ENCODE measurements at places on chromosomes 12 and 14. TPM values are rescaled to one million over a fixed set of nuclear protein-coding genes. Genes with fewer than 3 reads are reported as not detected.

FIGNL2 gene
- 0.53 TPM for total RNA-seq

GRCh38 chr12:2765052-2765451 is 29.7 kb upstream of the FKBP4 start:
- no peak for DNase-seq

NR1H4 gene
- total RNA-seq, result 3.2 TPM

DNA sequence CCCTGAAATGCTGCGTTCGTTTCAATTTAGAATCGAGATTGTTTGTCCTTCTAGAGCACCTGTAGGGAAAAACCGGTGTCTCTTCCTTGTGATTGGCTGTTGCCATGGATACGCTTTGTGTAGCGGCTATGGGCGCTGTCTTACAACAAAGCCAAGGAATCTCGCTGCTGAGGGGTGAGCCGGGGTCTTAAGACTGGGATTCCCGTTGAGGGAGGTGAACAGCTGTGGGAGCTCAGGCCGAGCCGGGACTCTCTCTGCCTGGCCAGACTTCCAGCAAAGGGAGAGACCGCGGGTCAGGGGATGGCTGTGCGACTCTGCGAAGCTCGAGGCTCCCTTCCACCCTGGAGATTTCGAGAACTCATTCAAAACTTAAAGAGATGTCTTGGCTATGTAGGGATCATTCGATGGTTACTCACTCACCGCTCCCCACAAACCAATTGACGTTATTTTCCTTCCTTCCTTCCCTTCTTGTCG is at the start of the genes LRRIQ1 and TSPAN19:
Gene LRRIQ1 (plus strand): TSS at position 118 of the 474 bp plus-strand sequence. CDS start 1,826 bp downstream, outside the sequence.
Gene TSPAN19 (minus strand): TSS at position 44 of the 474 bp plus-strand sequence. CDS start 6,331 bp downstream, outside the sequence.
- DNase-seq, result peak; percentile 86

- DNase-seq, result no peak
These were observed 27.2 kb upstream of the NINJ2 start for GRCh38 chr12:690466-690865.

GRCh38 chr12:29455087-29455486 is 42.4 kb downstream of the OVCH1 start:
- no peak for DNase-seq

HOXC13 gene
- not detected for total RNA-seq

DNA sequence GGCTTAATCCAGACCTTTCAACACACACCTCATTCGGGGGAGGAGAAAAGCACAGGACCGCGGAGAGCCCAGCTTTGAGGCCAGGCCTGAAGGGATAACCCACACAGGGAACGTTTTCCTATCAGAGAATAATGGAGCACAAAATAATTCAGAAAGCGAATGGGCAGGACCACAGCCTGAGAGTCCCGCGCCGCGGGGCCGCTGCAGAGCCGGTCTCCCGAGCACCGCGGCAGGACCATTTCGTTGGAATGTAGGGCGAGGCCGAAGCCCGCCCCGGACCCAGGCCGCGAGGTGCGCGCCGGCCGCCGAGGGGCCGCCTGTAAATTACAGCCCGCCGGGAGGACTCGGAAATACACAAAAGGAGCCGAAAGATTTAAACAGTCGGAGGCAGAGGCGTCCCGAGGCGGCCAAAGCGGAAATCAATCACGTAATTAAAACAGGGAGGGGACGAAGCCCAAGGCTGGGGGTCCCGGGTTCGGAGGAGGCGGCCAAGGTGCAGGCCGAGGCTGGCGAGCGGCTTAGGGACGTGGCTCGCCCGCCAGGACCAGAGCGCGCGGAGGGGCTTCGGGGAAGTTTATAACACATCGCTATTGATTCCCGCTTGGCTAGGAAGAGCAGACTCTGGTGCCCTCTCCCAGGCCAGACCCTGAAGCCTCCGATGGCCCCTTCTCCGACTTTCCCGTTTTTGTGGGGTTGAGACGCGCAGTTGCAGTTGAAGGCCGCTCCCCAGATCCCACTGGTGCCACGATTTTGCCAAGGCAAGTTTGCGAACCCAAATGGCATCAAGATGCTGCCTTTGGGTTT is 6.3 kb upstream of the HOXC4 start:
- DNase-seq, result no peak

DNA sequence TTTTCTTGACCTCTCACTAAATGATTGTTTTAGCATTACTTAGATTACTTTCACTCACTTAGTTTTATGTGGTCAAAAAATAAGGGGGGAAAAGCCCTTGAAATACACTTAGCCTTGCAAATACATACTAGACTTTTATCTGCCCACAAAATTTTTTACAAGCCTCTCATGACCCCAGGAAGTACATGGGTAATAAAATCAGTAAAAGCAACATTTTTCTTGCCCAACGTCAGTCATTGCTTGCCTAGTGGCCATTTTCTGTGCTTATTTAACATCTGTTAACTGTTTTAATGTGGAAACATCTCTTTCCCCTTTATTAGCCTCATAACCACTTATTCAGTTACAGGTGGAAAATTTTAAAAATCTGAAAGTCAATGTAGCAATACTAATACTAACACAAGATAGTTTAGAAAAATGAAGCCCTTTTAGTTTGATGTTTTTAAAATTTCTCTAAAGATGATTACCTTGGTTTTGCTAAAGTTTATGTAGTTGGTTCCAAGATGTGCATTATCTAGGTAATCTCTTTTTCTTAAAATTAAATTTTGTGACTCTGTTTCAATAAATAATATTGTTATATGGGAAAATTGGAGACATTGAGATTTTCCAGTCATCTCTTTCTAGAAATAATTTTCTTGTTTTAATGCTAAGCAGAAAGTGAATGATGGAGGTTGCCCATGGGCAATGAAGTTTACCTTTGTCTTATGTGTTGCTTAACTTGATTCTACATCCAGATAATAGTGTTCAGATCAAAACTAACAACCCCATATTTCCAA is 175.5 kb downstream of the TMTC2 start:
- no peak for DNase-seq

DNA sequence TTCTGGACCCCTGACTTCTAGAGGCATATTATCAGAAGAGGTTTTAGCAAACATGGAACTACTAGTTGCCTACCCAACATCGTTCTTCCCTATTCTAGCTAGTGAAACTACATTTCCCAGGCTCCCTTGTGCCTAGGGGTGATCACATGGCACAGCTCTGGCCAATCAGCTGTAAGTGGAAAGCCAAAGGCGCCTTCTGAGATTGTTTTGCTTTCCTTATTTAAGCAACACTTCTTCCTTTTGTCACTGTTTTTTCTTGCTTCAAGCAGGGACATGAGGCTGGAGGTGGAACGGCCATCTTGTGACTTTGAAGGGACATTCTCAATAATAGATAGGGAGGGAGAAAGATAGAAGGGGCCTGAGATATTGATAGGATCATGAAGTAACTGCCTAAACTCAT is 136.7 kb downstream of the ZNF664 start:
- no peak for DNase-seq

DNA sequence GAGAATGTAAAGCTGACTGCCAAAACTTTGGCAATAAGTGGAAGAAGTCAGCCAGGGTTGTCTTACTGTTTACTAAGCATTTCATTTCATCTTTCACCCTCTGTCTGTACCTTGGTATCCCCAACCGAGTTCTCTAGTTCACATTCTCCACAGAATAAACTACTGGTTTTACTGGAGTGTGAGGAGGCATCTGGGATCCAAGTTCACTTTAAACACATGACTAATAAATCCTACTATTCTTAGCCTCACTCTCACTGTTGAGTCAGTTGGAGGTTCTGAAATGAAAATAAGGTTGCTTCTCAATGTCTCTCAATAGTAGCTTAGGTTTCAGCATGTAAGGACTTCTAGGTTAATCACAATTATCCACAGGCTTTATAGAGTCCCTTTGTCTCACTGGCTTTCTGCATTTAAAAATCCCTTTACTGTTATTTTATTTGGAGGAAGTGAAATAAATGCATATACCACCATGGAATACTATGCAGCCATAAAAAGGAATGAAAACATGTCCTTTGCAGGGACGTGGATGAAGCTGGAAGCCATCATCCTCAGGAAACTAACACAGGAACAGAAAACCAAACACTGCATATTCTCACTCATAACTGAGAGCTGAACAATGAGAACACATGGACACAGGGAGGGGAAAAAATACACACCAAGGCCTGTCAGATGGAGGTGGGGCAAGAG is 95.8 kb downstream of the EPS8 start:
- DNase-seq, result no peak

DNA sequence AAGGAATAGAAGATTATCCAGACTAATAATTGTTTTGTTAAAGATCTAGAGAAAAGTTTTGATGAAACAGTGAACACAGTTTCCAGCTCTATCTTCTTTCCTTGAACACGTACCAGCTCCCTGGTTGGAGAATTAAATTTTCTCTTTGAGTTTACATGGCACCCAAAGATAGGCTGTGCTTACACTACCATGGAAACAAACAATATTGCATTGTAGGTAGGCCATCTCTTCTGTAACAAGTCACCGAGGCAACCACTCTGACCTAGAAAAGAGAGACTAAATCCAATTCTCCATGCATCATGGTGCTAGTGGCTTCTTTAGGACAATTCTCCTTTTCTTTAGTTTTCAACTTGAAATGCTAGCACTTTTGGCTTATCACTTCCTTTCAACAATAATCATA is 9.9 kb downstream of the BMAL2 start:
- no peak for DNase-seq

PIANP gene
- 1.1 TPM for total RNA-seq

DNA sequence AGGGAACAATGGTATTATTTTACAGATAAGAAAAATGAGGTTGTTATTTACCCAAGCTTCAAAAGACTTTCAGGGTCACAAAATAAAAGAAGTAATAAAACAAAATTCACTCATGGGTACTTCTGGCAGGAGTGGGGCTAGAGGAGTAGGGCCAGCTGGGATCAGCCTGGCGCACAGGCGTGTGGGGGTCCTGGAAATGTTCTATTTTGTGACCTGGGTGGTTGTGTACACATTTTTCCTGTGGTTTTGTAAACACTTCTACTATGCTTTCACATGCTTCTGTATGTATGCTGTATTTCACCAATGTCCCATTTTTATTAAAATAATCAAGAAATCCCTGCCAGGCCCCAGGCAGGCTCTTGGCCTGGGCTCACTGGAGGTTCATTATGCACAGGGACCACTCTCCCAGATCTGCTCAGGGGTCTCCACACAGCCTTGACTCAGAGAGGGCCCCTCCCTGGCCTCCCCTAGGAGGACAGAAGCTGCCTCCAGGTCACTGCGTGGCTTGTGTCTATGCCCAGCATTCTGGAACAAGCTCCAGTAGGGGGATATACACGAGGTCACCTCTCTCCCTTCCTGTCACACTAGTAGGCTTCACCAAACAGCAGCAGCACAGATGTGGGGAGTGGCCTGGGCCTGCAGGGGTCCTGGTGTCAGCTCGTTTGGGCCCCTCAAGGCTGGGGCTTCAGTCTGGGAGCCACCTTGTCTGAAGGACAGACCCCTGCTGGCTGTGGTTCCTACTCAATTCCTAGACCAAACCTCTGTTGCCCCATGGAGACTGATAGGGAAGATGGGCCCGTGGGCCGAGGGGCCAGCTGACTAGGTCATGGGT is 37.8 kb downstream of the ANAPC7 start:
- DNase-seq, result no peak

BCDIN3D gene
- 5.8 TPM for total RNA-seq

- no peak for DNase-seq
These were observed 36.6 kb downstream of the CCNK start for GRCh38 chr14:99517643-99518381.

GRCh38 chr14:22391908-22392565 is 197.0 kb downstream of the DAD1 start:
- peak; percentile 48 for DNase-seq

DNA sequence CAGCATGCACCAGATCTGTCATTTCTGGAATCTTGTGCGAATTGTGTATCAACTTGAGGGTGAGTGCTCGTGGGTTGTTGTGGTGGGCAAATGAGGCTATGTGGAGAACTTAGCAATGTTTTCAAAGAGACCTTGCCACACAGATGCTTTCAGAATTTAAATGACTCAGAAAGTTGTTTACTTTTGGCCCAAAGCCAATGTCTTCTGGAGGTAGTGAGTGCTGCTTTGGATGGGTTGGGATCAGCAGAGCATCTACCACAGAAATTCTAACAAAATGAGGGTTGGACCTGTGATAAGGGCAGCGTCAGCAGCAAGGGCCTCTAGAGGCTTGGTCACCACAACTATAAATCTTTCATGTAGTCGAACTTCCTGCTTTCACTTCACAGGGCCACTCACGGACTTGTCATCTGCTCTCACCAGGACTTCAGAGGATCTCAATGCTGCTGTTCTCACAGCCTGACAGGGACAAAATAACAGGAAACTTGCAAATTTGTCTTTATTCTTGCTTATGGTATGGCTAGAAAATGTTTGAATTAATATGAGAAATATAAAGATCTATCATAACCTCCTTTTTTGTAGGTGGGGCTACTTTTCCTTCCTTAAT is 111.4 kb downstream of the DACT1 start:
- peak; percentile 29 for DNase-seq

- no peak for DNase-seq
These were observed 59.8 kb downstream of the RNFT2 start for GRCh38 chr12:116797885-116798284.

DNA sequence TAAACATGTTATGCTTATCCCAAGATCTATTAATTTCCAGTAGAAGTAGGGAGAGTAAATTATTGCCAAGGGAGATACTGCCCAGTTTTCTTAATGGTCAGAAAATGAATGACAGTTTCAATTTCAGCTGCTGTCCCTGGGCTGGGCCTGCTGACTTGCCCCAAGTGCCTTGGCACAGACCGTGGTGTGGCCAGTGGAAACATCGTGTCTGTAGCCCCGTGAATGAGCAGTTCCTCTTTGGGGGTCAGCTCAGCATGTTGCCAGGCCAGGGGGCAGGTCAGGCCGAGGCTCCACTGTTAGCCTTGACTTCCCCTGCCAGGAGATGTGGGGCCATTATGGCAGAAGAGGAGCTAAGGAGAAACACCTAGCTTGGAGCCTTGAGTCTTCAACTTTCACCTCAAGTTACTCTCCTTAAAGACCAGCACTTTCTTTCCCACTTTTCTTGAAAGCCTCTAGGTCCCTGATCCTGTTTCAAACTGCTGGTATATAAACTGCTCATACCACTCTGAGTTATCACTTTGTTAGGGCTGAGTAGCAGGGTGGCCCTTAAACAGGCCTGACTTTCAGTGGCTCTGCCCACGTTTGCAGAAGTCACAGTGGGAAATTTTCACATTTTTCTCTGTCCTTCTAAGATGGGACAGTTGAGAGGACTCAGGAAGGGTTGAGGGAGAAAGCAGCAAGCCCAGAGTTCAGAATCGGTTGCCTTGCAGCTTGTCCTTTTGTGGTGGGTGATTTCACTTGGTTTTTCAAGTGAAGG is 73.2 kb downstream of the SUSD6 start:
- no peak for DNase-seq

GRCh38 chr12:64911912-64912311 is 87.5 kb downstream of the TBC1D30 start:
- no peak for DNase-seq

DNA sequence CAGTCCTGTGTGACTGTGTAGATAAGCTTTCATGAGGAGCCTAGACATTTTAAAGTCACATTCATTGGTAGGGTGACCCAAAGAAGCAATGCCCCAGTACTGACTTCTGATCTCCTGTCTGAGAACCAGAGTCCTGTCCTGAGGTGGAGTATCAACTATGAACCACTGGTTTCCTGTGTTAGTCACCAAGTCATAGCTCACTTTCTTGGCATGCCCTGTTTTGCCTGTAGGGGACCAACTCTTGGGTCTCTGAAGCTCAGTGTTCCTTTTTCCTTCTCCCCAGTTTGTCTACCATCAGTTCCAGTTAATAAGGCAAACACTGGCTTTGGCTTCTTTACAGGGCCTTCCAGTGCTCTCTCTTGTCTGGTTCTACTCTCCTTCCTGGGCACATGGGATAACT is 97.4 kb downstream of the C12orf75 start:
- DNase-seq, result no peak

LALBA gene
- total RNA-seq, result not detected

All from urinary bladder (tissue), 4 donors.